ENCODE measurements at places on chromosomes 1 and 21.

DNA sequence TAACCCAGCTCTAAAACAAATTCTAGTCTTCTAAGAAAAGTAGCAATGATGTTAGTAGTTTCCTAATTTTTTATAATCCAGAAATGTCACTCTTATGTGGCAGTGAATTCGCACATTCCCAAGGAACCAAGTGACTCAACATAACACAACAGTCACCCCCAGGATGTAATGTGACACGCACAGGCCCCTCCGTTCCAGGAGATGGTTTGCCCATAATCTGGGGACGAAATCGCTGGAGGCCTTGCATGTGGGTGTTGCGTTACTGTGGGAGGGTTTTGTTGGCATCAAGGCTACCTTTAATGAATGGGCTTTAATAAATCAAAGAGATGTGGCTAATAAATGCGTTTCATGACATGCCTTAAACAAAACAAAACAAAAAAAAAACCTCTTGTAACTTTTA lies 50.9 kb downstream of the EVA1C start:
- peak; percentile 71 for DNase-seq

DNA sequence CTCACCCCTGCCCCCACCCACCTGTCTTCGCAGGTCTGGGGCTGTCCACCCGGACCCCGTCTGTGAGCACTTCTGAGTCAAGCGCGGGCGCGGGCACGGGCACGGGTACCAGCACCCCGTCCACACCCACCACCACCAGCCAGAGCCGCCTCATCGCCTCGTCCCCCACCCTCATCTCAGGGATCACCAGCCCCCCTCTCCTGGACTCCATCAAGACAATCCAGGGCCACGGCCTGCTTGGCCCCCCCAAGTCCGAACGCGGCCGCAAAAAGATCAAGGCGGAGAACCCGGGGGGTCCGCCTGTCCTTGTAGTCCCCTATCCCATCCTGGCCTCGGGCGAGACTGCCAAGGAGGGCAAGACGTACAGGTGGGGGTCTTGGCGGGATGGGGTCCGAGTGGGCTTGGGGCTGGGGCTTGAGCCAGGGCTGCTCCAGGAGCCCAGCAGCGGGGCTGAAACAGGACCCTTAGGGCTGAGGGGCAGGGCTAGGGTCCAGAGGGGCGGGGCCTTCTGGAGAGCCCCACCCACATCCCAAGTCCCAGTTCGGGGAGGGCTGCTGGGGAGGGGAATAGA lies 23.9 kb downstream of the ZNF362 start:
- no peak for DNase-seq

DNA sequence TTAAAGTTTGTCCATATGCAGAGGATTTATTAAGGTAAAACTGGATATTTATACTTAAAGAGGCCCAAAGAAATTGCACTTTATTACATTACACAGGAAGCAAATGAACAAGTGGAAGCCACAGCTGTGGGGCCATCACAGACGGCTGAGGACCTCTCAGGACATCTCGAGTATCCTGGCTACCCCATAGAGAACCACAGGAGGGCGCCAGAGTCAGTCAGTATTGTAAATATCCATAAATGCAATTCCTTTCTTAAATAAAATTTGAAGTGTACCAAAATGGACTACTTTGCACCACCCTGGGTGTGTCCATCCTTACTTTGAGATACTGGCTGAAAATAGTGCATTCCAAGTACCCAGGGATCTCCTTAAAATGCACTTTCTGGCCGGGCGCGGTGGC lies 257.2 kb downstream of the MRPL39 start:
- DNase-seq, result peak; percentile 66

DNA sequence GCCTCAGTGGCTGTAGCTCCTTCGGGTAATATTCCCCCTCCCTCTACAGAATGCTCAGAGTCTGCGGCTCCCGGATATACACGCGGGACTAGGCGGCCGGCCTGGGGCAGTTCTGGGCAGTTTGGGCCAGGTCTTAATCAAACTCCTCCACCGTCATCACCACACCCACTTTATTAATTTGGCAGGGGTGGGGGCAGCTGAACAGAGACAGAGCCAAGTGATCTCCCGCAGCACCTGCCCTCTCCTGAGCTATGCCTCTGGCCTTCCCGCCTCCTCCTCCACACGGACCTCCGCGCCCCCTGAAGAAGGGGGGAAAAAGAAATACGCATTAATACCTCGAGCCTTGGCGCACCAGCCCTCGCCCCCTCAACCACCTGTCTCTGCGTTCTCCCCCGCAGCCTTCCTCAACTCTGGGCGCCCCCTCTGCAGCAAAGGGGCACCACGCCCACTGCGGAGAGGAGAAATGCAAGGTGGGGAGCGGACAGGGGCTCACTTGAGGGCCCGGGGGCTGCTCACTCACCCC lies 42.6 kb downstream of the CD34 start:
- peak; percentile 57 for DNase-seq
